NCI-H2081 (cell line): ENCODE measurements at places on chromosomes 5 and 9.

GRCh38 chr5:83306572-83307241 is 164.8 kb upstream of the VCAN start:
- no peak for DNase-seq

DNA sequence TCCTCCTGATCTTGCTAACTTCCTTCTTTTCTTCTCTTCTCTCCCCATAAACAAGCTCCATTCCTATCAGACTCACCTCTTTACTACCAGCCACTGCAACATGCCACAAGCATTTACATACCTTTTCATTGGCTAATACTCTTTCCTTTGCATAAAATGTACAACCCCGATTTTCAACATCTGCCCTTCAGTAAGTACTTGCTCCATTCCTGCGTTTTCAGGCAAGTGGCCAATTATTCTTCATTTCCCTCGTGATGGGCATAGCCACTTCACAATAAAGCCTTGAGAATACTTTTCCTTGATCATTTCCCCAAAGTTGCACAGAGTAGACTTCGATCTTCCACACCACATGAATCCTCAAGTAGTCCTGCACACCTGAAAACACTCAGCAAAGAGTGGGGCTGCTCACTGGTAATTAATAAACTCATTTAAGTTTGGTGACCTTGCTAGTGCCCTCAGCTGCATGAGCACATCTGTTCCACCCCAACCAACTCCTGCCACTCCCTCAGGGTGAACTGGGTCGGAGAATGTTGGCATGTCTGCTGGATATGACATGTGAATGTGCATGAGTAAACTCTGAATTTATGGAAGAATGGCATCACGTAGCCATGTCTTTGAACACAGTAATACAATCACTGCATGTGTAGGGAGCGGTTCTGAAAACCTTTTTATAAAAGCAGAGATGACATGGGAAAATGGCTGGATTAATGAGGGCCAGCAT is 535.8 kb downstream of the SEMA5A start:
- no peak for DNase-seq

DNA sequence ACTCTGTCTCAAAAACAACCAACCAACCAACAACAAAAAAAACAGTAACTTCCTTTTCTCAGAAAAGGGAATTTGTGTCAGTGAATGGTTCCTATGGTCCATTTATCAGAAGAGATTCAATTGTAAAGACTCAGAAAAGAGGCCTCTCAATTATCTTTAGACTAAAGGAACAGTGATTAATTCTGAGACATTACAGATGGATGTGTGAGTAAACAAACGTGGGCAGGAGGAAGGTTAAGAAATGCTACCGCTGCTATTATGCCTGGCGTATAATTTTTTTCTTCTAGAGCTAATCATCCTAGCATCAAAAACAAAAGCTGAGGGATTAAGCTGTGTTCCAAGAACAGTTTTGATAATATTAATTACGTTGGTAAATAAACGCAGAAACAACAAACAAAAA is 52.9 kb upstream of the JMY start:
- DNase-seq: no peak

DNA sequence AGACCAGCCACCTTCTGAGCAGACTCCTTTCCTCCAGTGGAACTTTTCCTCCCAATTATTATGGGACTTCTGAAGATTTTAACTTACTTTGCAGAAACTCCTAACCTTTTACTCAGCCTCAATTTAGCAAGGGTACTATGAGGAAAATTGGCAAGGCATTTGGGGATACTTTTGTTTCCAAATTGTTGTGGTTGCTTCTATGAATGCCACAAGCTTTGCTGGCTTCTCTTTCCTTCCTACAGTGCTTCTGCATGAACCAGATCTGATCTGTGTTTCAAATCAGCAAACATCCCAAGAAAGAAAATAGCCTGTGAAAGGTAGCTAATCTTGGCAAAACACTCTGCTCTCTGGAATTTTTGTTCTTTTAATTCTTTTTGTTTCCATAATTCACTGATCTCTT is 57.3 kb upstream of the TAF11L2 start:
- DNase-seq: no peak

DNA sequence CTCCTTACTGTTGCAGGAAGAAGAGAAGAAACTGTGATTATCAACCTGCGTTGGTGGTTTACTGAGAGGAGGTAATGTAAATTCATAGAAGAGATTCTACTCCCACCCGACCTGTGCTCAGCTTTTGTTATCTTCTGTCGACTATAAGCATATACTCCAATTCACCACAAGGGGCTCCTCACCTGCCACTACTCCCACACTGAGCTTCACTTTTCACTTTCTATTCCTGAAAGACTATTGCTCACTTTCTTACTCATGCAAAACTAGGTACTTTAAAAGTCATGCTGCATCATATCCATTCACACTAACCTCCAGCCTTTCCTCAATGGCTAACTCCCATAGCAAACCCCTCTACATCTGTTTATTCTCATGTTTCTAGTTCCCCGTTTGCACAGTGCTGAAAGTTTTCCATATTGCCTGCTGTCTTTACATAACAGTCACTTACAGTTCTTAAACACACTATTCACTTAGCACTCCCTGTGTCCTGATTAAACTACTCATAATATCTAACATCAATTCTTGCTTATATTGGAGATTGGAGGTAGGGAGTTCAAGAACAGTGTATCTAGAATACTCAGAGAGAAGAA is 1062.6 kb downstream of the NR2F1-AS1 start:
- DNase-seq: peak; percentile 32
